H7 (cell line): ENCODE measurements at places on chromosomes 7 and 10. TPM values are rescaled to one million over a fixed set of nuclear protein-coding genes. Genes with fewer than 3 reads are reported as not detected.

DNA sequence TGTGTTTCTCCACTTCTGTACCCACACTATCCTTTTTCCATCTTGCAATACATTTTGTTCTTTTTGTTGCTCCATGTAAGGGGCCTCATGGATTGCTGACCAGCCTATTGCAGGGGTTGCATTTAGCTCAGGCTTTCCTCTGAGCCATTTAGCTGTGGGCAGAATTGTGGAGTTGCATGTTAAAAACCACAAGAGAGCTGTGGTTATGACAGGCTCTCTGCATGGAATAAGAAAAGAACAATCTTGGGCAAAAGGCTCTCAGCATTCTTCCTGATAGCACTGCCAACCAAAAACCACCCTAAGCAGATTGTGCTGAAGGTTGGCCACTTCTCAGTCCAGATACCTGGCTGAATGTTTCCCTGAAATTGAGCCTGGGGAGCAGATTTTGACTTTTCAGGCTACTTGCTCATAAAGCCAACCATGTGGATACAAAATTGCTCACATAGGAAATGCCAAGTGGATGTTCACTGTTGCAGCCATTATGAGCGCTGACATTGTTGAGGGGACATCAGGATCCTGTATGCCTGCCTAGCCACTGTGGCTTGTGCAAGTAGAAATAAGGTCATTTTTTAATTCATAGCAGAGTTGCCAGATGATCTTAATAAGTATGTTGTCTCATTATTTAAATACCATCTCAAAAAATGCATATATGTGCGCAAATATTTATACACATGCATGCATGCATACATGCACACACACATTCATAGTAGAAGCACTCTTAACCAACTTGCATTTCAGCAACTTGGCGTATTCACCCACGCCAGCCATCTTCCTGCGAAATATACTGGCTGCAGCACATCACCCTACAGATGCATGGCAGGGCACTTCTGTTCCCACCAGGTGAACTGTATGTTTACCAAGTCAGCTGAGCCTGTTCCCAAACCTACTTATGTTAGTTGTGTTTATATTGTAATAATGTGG is 695.4 kb downstream of the LRMDA start:
- no peak for DNase-seq

DNA sequence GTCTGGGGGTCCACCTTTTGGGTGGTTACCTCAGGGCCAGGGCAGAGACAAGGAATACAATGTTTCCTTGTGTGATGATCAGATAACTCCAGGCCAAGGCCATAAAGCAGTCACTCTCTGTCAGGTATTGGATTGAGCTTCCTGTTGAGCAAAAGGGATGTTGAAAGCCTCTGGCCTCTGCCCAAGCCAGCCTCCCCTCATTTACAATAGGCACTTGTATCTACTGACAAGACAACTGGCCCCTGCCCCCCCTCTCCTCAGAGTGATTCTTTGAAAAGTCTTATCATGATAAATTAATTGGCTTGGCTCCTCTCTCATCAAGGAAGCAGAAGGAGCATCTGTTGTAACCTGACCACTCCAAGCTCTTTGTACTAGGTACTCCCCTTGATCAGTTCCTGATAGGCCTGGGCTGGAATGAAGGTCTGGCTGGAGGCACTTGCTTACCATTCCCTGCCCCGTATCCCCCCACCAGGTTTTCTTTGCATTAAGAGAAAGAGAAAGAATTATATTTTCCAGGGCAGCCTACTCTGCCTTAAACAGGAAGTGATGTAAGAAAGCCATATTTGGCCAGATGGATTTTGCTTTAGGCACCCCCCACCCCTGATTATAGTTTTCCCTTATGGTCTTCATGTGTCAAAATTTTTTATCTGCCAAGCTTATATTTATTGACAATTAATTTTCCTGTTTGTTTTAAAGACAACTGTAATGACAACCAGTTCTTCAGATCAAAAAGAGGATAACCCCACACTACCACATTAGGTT is 42.1 kb upstream of the HPS1 start:
- DNase-seq, result no peak

DNA sequence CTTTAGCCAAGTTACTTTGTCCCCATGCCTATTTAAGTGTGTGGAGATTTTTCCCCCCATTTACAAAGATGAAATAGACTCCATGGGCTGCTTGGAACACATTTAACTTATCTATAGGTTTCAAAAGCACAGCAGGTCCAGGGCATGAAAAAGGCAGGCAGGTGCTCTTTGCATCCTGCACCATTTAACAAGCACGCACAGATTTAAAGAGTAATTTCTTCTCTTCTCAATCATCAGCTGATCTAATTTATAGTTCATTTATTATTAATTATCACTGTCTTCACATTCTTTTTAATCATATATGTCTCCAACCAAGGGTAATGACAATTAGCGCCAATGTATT is 156.8 kb downstream of the CACNA2D1 start:
- no peak for DNase-seq

GRCh38 chr7:95335093-95335492 is 10.8 kb upstream of the PON1 start:
- no peak for DNase-seq

DNA sequence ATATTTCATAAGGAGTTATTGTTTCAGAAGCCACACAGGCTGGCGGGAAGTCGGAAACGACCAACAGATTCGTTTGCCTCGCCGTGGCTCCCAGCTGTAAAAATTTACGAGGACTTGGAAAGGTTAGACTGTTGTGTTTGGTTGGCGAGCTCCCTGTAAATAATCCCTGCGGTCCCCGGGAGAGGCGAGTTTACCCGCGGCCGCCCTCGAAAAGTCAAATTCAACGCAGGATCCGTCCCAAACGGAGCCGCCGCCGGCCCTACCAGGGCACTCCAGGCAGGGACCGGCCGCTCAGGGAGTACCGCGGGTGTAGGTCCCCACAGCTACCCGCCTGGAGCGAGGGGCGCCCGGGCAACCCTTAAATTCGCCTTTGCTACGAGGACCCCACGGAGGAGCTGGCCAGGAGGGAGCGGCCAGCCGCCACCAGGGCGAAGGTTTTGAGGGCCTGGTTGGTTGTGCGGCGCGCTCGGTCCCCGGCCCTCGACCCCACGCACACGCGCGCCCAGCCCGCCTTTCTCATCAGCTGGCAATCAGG is 726 bp upstream of the HOXA9 start:
- DNase-seq, result no peak

DNA sequence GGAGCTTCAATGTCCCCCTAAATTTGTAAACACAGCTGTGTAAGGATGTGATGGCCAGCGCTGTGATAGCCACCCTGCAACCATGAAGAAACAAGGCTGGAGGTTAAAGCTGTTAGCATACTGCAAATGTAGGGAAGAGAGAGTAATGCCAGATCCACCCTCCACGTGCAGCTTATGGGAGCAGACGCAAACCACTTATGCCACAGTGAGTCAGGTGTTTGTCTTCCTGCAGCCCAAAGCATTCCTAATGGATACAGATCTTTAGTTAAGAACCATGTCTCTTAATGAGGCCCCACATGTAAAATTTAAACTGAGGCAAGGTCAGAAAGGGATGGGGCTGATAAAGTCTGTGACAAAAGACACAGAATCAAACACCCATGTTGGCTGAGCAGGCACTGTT is 13.6 kb upstream of the MYL7 start:
- DNase-seq, result peak; percentile 15

GRCh38 chr7:46786995-46787394 is 794.9 kb downstream of the TNS3 start:
- no peak for DNase-seq

DNA sequence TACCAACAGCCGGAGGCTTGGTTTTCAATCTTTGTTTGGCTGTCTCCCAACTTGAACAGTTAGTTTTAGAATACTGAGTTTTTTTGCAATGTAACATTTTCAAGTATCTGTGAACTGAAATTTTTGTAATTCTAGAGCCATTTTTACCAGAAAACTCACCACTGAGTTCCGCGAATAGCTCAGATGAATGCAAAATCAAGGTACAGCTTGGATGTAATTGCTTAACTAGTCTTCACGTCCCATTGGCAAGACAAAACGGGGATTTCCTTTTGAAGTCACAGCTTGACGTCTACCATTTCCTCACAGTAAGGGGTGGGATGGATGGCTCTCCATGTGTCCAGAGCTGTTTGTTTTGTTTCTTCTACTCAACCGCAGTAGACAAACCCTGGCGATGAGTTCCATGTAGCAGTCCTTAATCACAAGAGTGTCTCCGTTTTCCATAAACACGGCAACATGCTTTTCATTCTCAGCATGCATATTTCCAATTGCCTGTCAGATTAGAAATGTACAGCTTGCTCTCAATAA is 55.8 kb upstream of the FGFR2 start:
- no peak for DNase-seq

DNA sequence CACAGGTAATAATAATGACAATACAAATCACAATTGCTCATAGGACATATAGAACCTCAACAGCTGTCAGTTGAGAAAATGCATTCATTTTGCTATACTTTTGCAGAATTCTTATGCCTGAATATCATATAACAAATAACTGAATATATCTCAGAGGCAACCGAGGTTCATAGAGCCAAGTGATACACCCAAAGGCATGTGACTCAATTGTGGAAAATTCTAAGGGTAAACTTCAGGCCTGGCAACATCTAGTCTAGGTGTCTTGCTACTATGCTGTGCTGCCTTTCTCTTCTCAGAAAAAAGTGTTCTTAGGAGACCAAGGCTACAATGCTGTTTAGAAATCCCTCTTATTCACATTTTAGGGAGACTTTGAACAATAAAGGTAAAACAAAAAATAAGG is 270.7 kb downstream of the BAMBI start:
- DNase-seq, result no peak

Gene GLRX3
- 151 and 161 TPM in 2 replicates for total RNA-seq

Gene SORCS1
- 1.00 and 1.3 TPM in 2 replicates for total RNA-seq

Gene GJC3
- 0.10 and 0.37 TPM in 2 replicates for total RNA-seq
